ENCODE measurements at places on chromosomes 7 and 10.

- no peak for DNase-seq
Measured at GRCh38 chr7:45324683-45325237, 167.2 kb downstream of the RAMP3 start.

DNA sequence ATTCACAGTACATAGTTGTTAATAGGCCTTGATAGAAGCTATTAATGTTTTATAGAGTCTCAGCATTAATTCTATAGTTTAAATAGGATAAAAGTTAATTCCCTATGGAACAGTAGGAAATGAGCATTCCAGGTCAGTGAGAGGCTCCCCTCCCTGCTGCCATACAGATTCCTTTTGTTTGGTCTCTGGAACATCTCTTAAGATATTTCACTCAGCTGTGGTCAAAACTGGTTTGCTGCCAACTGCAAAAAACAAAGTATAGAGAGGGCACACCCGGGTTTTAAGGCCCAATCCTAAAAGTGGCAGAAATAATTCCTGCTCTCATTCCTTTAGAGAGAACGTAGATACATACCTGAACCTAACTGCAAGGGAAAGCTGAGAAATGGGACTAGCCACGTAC, 51.3 kb downstream of the MDFIC start:
- no peak for DNase-seq

DNA sequence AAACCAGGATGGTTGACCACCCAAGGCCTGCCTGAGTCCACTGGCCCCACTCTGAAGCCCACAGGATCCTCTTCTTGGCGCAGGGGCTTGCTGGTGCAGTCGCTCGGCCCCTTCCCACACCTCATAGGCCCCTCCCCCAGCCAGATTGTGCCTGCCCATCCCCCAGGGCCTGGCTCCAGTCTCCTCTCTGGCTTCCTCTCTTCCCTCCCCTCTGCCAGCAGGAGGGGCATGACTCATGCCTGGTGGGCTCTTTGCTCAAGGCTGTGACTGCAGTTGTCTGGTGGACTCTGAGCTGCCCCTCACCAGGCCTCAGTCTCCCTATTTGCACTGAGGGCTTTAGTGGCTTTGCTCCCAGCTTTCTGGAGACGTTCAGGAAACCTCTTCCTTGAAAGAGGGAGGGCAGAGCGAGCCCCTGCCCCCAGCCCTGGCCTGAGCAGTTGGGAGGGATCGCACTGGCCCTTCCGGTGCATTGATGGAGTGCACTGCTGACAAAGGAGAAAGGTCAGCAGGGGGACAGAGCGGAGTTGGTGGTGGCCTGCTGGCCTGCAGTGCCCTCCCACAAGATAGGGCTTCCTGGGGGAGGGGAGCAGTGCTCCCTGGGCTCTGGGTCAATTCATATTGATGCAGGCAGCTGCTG, 60.7 kb downstream of the ZMIZ1 start:
- DNase-seq = no peak

- peak; percentile 81 for DNase-seq
Measured at GRCh38 chr10:132571650-132572544, 34.3 kb downstream of the INPP5A start.

DNA sequence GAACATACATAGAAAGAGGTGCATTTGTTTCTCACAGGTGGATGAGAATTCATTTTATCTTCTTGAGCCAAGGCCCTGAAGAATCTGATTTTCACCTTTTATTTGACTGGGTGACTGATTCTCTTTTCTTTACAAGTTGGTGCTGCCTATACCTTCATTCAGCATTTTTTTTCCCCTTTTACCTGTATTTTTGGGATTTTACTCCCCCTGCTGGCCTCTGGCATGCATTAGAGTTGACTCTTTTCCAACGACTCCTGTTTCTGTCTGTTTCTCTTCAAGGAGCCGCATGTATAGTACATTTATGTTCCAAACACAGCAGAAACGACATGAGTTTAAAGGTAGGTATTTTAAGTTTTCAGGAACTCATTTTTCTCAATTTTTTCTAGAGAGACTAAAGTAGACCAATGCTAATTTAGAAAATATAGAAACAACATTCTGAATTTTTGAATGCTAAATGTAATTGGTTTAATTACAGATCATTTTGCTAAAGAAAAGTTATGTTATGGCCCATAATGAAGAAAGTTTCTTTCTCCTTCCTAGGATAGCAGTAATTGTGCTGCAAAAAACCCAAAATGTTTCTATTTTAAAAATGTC, 149.8 kb upstream of the HDAC9 start:
- DNase-seq = peak; percentile 50

GRCh38 chr7:138610671-138611170, 90.4 kb downstream of the SVOPL start:
- no peak for DNase-seq

- no peak for DNase-seq
Measured at GRCh38 chr7:45650404-45651394, 76.5 kb downstream of the ADCY1 start.

DNA sequence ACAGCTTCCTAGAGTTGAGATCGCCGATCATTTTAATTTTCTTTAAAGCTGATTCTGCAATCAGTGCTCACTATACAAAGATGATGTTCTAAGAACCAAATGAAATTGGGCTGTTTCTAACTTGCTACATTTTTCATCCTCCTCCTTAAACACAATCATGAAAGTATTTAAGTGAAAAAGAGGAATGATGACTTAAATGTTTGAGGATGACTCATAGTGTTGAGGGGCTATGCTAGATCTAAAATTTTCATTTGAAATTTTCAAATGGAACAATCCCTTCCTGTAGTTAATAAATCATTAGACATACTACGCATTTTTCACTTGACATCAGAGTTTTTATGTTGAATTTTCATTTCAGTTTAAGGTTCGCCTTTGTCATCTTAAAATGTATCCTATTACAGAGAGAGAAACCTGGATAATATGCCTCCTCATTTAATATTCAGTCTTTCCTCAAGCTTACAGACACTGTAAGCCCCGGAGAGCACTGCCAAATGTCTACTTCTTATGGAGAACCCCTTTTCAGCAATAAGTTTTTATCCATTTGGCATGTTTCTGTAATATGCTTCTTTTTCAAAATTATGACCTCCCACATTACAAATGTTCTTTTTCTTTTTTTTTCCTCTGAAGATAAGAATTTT, 499.6 kb downstream of the MAGI2 start:
- no peak for DNase-seq

DNA sequence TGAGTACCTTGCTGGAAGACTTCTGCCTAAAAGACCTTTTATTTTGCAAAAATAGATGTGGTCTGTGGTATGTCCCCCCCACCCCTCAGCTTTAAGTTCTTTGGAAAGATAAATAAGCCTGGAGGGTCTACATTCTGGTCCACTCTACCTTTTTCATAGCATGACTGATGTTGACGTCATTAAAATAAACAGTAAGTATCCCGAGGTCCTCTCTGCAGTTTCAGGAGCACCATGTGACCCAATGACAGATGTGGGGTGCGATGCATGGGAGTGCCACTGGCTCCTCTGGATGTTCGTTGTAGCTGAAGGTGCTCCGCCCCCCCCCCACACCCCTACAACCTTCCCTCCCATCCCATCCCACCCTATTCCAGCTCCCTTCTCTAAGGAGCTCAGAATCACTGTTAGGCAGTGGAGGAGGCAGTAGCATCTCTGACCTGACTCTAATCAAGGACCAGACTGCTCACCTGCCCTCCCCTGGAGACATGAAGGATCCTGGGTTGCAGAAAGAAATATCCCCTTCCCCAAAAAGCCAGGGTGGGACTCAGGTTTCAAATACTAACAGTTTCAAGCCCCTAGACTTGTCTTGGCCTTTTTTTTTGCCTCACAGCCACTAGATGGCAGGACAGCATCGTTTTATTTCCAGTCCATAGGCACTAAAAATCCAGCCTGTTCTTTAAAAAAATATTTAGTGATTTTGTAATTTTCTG, 25.1 kb downstream of the CASP7 start:
- DNase-seq = peak; percentile 28

- DNase-seq = no peak
Measured at GRCh38 chr10:85492684-85493083, 873.9 kb downstream of the GRID1 start.

- peak; percentile 79 for DNase-seq
Measured at GRCh38 chr7:128322040-128322643, 21.6 kb downstream of the RBM28 start.

- DNase-seq = no peak
Measured at GRCh38 chr10:61364619-61365018, 88.6 kb downstream of the TMEM26 start.

DNA sequence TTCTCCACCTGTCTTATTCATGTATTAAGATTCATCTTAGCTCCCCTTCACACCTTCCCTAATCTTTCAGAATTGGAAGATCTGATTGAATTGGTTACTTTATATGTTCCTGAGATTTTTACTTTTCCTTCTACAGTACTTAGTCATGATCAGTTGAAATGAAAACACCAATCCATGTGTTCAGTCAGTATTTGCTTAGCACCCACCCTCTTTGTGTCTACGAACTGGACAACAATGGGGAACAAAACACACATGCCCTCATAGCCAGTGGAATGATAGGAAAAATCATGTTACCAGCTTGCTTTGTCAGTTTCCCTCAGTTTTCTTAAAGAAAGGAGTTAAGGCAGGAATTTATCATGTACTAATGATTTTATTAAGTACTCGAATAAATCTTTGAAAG, 2.0 kb downstream of the MASTL start:
- DNase-seq = no peak

DNA sequence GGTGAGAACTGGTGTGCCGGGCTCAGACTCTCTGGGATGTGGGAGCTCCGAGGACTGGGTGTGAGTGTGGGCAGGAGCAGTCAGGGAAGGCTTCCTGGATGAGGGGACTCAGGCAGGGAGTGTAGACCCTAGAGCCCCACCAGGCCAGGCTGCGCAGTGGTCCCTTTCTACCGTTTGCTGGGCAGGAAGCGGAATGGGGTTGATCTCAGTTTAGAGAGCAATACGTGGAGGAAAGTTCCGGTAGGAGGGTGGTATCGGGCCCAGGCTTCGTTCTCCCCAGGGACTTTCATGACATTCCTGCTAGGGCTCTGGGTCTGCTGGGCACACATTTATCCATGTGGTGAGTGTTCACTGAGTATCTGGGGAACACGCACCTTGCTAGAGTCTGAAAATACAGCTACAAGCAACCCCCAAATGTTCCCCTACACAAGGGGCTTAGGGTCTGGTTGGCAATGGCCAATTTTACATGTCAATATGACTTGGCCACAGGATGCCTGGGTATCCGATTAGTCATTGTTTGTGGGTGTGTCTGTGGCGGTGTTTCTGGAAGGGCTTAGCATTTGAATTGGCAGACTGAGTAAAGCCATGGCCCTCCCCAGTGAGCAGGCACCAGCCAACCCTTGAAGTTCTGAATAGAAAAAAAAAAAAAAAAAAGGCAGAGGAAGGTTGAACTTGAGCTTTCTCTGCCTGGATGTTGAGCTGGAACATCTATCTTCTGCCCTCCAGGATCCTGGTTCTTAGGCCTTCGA, 20.8 kb downstream of the GHRHR start:
- peak; percentile 69 for DNase-seq

GRCh38 chr7:44433255-44434022, 57.0 kb downstream of the NUDCD3 start:
- no peak for DNase-seq

- DNase-seq = no peak
Measured at GRCh38 chr7:149196151-149196704, 882 bp downstream of the ZNF282 start.

GRCh38 chr10:124737708-124738107, 6.5 kb downstream of the FAM53B start:
- DNase-seq = no peak

DNA sequence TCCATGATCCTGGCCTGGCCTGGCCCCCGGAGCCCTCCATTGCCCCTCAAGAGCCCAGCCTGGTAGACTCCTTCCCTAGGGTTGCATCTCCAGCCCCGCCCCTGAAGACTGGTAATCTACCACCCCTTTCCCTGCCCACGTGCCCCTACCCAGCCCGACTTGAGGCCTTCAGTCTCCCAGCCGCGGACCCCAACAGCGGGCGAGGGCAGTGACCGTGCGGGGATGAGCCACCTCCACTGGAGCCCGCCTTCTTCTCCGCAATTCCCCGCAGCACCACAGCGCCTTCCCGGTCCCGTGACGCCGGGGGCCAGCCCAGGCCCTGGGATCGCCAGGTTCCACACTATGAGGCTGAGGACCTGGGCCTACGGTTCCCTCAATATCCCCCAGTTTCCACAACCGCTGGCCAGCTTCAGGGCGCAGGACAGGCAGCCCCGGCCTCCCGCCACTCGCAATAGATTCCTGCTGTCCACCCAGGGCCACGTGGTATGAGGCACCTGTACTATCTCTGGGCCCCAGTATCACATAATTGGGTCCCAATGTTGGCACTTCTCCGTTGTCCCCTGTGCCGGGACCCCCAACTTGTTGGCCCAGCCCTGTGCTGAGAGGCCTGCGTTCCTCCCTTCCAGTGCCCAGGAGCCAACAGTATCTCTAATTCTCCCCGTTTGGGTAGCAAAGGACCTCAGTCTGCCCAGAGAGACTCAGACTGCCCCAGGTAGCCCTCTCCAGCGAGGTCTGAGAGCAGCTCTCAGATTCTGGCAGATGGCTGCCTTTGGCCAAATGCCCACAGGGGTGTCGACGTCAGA, 1.1 kb upstream of the GPRIN2 start:
- no peak for DNase-seq

GRCh38 chr7:44210107-44210506, 9.3 kb downstream of the YKT6 start:
- DNase-seq = no peak

DNA sequence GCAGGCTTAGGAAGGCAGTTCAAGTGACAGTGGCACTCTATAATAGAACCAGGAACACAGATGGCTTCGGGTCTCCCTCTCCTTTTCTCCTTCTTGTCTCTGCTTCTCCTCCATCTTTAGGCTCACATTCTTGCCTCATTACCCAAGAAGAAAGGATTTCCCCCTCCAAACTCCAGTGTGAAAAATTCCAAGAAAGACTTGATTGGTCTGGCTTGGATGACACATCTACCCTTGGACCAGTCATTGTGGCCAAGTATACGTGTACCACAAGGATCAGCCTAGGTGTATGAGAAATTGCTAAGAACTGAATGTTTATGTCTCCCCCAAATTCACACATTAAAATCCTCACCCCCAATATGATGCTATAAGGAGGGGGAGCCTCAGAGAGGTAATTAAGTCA, 53.9 kb downstream of the PRTFDC1 start:
- no peak for DNase-seq

- DNase-seq = no peak
Measured at GRCh38 chr7:73830681-73831583, at the start of gene CLDN4. CLDN4 (plus strand) TSS chr7:73830996; CDS start chr7:73831202, 206 bp downstream.

DNA sequence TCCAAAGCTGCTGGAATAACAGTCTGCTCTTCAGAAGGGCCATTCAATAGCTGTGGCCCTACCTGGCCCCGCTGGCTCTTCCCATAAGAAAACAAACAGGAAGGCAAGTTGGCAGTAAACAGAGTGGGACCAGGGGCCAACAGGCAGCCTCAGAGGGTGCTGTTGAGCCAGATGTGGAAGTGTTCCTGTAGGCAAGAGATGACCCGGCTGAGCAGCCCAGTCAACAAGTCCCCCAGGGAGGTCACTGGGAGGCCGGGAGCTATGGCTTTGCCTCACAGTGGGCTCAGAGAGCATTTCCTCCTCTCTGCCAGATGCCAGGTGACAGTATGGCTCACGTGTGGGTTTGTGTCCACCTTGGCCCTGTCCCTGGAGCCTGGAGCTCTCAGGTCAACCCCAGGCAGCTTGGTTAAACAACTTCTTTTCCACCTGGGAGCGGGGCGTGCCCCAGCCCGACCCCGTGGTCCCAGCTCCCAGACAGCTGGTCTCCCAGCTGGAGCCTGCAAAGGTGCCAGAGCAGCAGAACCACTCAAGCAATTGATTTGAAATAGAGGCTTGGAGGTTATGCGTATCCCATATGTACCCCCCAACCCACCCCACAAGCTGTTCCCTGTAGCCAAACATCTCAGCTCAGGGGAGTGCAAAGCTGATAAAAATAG, 33.8 kb upstream of the LOXL4 start:
- no peak for DNase-seq

- no peak for DNase-seq
Measured at GRCh38 chr7:2521341-2521745, 1.8 kb downstream of the LFNG start.

Measured in MV-4-11 (cell line).